ENCODE measurements at places on chromosomes 2 and 18. TPM values are rescaled to one million over a fixed set of nuclear protein-coding genes. Genes with fewer than 3 reads are reported as not detected.

DNA sequence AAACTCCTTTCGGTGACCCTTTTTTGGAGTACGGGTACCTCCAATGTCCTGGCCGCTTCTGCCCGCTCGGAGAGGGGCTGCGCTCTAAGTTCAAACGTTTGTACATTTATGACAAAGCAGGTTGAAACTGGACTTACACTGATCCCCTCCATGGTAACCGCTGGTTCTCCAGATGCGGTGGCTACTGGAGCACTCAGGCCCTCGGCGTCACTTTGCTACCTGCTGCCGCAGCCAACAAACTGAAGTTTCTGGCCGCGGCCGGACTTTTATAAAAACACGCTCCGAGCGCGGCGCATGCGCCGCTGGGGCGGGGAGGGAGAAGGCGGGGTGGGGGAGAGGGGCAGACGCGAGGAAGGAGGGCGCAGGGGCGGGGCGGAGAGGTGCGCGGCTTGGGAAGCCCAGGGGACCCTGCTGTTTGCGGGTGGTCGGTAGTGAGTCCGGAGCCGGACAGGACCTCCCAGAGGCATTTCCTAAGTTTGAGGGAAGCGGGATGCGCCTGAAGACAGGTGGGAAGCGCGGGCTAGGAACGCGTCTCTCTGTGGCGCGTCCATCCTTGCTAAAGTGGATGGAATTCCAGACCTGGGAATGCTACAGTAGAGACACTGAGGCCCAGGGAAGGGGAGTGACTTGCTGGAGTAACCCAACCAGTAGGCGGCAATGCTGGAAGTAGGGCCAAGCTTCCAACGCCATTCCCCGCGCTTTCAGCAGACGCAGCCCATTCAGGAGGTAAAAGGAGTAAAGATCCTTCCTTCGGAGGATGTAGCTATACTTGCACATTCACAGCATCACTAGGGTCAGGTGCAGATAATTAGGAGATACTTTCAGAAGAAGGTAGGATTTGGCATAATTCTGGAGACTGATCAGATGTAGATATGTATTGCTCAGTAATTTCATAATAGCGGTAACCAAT lies at the start of gene CXCR4:
TSS of gene CXCR4 (minus strand) at position 241 of the 910 bp plus-strand sequence. CDS start at position 152, 89 bp downstream.
- peaks cover 94% of the 10 kb centered on the region for H3K27me3 ChIP-seq
- peaks cover 7% of the 10 kb centered on the region for H3K36me3 ChIP-seq
- peak within 1 kb of the TSS; percentile 30 for H3K4me3 ChIP-seq
- H3K4me1 ChIP-seq = peaks cover 19% of the 10 kb centered on the region
- peak; percentile 83 for DNase-seq

GRCh38 chr2:8343031-8343430 lies 338.8 kb upstream of the ID2 start:
- no peaks in the 10 kb centered on the region for H3K27me3 ChIP-seq
- H3K27ac ChIP-seq = no peak overlapping the region

DNA sequence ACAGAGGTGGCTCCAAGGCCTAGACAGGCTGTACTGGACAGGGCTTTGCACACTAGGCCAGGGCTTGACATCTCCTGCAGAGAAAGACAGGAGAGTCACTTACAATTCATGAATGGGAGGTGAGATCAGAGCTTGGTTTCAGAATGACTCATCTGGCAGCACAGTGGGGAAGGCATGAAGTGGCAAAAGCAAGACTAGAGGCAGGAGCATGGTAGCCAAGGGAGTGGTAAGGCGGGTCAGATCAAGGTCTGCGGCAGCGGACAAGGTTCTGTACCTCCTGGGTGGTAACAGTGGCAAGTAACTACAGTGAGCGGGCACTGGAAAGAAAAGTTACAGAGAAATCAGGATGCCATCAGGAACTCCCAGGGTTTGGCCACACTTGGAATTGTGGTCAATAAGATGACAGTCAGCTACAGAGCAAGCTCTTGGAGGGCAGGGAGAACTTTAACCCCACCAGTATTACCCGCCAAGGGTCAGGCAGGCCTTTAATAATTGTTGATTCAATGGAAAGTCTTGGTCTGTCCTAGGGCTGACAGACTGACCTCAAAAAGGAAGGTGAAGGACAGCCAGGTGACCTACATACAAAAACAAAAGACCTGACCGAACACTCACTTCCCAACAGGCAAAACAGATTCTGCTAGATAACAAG lies 5.7 kb downstream of the MCFD2 start:
- H3K27ac ChIP-seq = peak overlapping the region; percentile 10
- peaks cover 28% of the 10 kb centered on the region for H3K4me1 ChIP-seq
- no peaks in the 10 kb centered on the region for H3K36me3 ChIP-seq
- DNase-seq = peak; percentile 51
- H3K27me3 ChIP-seq = no peaks in the 10 kb centered on the region

The LAMA1 gene
- total RNA-seq = 0.48 TPM

GRCh38 chr18:45275367-45276113 lies 339.7 kb upstream of the SLC14A2 start:
- no peaks in the 10 kb centered on the region for H3K36me3 ChIP-seq
- H3K27ac ChIP-seq = no peak overlapping the region
- no peaks in the 10 kb centered on the region for H3K27me3 ChIP-seq
- DNase-seq = no peak

- no peak for DNase-seq
- no peak overlapping the region for H3K27ac ChIP-seq
- no peaks in the 10 kb centered on the region for H3K4me1 ChIP-seq
- no peak overlapping the region for H3K4me3 ChIP-seq
- no peaks in the 10 kb centered on the region for H3K36me3 ChIP-seq
Measured at GRCh38 chr2:219713110-219713509, 85.7 kb downstream of the SLC4A3 start.

GRCh38 chr2:127690696-127691095 lies 10.6 kb upstream of the SFT2D3 start:
- no peak overlapping the region for H3K4me3 ChIP-seq
- peaks cover 5% of the 10 kb centered on the region for H3K4me1 ChIP-seq
- H3K27ac ChIP-seq = no peak overlapping the region
- H3K36me3 ChIP-seq = no peaks in the 10 kb centered on the region

DNA sequence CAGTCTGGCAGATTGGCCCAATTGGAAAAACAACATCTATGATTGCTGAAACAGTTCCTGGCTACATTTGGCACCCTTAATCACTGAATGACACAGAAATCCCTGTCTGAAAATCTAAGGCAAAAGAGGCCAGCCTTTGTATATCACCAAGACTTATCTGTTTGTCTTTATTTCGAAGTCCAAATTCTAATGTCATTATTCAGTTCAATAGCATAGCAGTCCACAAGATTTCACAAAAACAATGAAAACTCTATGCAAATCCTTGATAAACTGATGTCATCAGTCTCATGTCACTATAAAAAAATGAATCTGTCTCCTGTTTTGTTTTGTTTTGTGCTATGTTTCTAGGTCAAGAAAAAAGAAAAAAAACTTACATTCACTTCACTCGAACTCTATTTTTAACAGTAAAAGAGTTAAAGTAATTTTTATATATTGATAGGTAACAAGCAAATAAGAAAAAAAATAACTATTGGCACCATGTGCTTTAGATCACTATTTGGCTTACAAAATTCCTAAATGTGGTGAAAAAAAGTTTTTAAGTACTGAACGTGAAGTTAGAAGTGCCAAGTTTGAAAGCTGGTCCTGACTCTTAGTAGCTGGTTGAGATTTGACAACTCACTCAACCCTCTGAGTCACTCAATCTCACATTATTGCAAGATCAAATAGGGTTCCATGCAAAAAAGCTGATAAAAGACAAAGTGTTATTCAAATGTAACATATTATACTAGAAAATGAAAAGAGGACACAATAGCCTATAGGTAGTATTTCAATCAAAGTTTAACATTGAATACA lies 359.3 kb downstream of the IRS1 start:
- no peak for DNase-seq
- no peak overlapping the region for H3K4me3 ChIP-seq
- peaks cover 6% of the 10 kb centered on the region for H3K4me1 ChIP-seq
- H3K27me3 ChIP-seq = no peaks in the 10 kb centered on the region

The SH2D6 gene
- total RNA-seq = not detected

The DLX2 gene
- not detected for total RNA-seq

The MYO7B gene
- total RNA-seq = 637 TPM

The PDE11A gene
- total RNA-seq = 1.1 TPM

The C18orf32 gene
- 16.1 TPM for total RNA-seq

DNA sequence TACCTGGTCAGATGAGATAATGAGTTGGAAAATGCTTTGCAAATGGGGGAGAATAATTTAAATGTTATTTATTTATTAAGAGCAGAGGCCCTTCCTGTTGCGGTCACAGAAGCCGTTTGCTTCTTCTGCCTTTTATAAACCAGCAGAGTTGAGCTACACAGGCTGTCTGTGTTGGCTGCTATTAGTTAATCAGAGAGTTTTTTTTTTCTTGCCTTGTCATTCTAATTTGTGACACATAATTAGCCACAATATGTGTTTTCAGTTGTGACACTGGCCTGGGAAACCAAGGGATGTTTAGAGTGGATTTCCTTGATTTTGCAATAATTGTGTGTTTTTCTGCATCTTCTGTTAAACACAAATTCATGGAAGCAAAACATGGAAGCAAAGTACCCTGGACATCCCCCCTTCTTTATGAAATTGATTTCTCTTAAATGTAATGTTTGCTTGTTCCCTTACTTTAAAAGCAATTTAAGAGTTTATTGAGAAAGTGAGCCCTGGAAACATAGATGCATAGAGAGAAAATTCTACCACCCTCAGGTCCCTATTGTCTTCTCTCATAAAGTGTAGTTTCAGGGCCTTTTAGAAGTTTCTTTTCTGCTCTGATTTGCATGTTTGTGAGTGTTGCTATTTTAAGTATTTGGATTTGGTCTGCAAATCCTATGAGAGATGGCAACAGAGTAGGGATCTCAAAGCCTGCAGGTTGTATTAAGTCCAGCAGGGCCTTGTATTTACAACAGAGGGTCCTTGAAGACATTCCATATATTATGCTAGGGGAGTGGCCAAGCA lies 22.8 kb upstream of the IL37 start:
- no peaks in the 10 kb centered on the region for H3K27me3 ChIP-seq
- no peak overlapping the region for H3K4me3 ChIP-seq
- no peak overlapping the region for H3K27ac ChIP-seq
- no peaks in the 10 kb centered on the region for H3K36me3 ChIP-seq
- no peak for DNase-seq

The KCNIP3 gene
- total RNA-seq = 4.0 TPM

GRCh38 chr2:186537019-186537418 lies 51.0 kb downstream of the ZC3H15 start:
- H3K36me3 ChIP-seq = no peaks in the 10 kb centered on the region
- no peaks in the 10 kb centered on the region for H3K27me3 ChIP-seq

GRCh38 chr18:40048253-40048652 lies 1906.8 kb upstream of the PIK3C3 start:
- no peak for DNase-seq
- no peaks in the 10 kb centered on the region for H3K4me1 ChIP-seq
- H3K27ac ChIP-seq = no peak overlapping the region
- no peaks in the 10 kb centered on the region for H3K27me3 ChIP-seq
- H3K36me3 ChIP-seq = no peaks in the 10 kb centered on the region

DNA sequence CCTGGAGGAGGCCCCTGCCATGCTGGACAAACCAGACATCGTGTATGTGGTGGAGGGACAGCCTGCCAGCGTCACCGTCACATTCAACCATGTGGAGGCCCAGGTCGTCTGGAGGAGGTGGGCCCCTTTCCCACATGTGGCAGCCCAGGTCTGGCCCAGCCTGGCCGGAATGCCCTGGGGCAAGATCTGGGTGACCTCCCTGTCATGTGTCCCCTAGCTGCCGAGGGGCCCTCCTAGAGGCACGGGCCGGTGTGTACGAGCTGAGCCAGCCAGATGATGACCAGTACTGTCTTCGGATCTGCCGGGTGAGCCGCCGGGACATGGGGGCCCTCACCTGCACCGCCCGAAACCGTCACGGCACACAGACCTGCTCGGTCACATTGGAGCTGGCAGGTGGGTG lies 25.2 kb upstream of the GMPPA start:
- DNase-seq = no peak
- H3K36me3 ChIP-seq = no peaks in the 10 kb centered on the region
- H3K27me3 ChIP-seq = peaks cover 4% of the 10 kb centered on the region
- H3K4me1 ChIP-seq = peaks cover 4% of the 10 kb centered on the region
- no peak overlapping the region for H3K4me3 ChIP-seq

The IL1B gene
- total RNA-seq = 7.1 TPM

Measured in transverse colon (tissue), 4 donors.